Activated CD8-positive, alpha-beta T cell treated with anti-CD3 and anti-CD28 coated beads, Interleukin-2, amount 10 ng/mL, durations not matched to agents 7 days and 5 days (primary cell): ENCODE measurements at places on chromosomes 12 and 14. TPM values are rescaled to one million over a fixed set of nuclear protein-coding genes. Genes with fewer than 3 reads are reported as not detected.

DNA sequence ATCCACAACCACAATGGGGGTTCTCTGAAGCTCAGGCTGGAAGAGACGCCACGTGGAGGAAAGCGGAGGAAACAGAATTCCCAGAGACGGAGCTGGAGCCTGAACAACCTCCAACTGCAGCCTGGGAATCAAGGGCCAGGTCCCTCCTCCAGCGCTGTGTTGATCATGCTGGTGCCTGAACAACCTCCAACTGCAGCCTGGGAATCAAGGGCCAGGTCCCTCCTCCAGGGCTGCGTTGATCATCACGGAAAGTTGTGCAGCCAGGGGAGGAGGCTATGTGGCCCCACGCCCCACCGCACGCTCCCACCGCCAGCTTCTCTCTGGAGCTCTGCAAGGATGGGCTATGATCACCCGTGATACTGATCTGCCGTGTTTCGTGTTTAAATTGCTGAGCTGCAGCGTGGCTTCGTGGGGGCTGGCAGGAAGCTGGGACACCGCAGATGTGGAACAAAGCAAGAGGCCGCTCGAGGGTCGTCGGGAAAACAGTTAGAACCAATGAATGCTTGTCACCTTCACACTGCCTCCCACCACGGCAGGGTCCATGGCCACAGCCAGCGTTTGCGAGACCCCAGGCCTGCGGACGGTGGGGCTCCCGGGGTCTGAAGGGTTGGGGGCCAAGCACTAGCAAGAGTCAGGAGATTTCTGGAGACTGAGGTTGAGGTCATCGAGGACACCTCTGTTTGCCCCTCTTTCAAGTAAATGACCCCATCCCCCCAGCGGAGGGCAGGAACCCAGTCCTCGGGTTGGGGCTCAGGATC is 51.8 kb upstream of the FBRSL1 start:
- H3K27me3 ChIP-seq: no peaks in the 10 kb centered on the region
- H3K36me3 ChIP-seq: no peaks in the 10 kb centered on the region
- H3K4me3 ChIP-seq: no peak overlapping the region
- peaks cover 28% of the 10 kb centered on the region for H3K4me1 ChIP-seq
- DNase-seq: peak; percentile 54
- H3K27ac ChIP-seq: peak overlapping the region; percentile 61

DNA sequence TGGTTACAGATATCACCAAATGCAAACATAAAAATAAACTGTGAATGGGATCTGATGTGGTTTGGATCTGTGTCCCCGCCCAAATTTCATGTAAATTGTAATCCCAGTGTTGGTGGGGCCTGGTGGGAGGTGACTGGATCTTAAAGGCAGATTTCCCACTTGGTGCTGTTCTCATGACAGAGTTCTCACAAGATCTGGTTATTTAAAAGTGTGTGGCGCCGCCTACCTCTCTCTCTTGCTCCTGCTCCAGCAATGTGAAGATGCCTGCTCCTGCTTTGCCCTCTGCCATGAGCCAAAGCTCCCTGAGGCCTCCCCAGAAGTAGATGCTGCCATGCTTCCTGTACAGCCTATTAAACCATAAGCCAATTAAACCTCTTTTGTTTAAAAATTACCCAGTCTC is 47.8 kb downstream of the SLC25A21 start:
- no peaks in the 10 kb centered on the region for H3K27me3 ChIP-seq
- no peaks in the 10 kb centered on the region for H3K4me1 ChIP-seq
- no peak overlapping the region for H3K4me3 ChIP-seq
- H3K36me3 ChIP-seq: no peaks in the 10 kb centered on the region
- DNase-seq: no peak

GRCh38 chr14:91372671-91373495 is 44.7 kb downstream of the CCDC88C start:
- no peaks in the 10 kb centered on the region for H3K27me3 ChIP-seq
- H3K4me3 ChIP-seq: peak overlapping the region; percentile 78
- H3K27ac ChIP-seq: peak overlapping the region; percentile 91
- peaks cover 55% of the 10 kb centered on the region for H3K36me3 ChIP-seq
- DNase-seq: peak; percentile 76
- H3K4me1 ChIP-seq: peaks cover 100% of the 10 kb centered on the region

- H3K27ac ChIP-seq: no peak overlapping the region
- H3K36me3 ChIP-seq: no peaks in the 10 kb centered on the region
- DNase-seq: no peak
- H3K4me1 ChIP-seq: peaks cover 15% of the 10 kb centered on the region
Observed at GRCh38 chr12:76591476-76591875, 31.9 kb upstream of the OSBPL8 start.

- peaks cover 15% of the 10 kb centered on the region for H3K4me1 ChIP-seq
- no peak overlapping the region for H3K4me3 ChIP-seq
- no peak overlapping the region for H3K27ac ChIP-seq
- H3K27me3 ChIP-seq: peaks cover 9% of the 10 kb centered on the region
Observed at GRCh38 chr14:52802597-52802996, 11.2 kb upstream of the GNPNAT1 start.

DNA sequence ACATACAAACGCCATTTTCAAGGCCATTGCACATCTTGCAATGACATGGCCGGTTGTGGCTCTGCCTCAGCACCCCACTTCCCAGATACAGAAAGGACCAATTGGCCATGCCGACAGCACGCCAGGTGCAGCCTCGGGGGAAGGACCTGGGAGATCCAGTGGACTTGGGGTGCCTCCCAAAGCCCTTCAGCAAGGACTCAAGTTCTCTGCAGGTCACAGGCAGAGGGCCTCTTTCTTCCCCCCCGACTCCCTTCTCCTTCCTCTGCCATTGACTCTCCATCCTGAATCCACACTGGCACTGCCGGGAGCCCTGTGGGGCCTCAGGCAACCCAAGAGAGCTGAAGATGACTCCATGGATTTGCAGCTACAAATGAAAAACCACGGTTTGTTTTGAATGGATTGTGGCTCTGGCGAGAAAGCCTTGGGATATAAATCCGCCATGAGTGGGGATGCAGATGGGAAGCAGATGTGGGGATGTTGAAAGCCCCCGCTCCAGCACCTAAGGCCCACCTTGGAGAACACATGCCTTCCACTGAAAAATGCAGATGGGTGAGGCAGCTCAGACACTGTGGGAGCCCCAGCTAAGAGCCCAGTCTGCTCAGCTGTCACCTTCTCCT is 35.1 kb upstream of the LTBP2 start:
- DNase-seq: no peak
- no peak overlapping the region for H3K4me3 ChIP-seq
- H3K36me3 ChIP-seq: no peaks in the 10 kb centered on the region

DNA sequence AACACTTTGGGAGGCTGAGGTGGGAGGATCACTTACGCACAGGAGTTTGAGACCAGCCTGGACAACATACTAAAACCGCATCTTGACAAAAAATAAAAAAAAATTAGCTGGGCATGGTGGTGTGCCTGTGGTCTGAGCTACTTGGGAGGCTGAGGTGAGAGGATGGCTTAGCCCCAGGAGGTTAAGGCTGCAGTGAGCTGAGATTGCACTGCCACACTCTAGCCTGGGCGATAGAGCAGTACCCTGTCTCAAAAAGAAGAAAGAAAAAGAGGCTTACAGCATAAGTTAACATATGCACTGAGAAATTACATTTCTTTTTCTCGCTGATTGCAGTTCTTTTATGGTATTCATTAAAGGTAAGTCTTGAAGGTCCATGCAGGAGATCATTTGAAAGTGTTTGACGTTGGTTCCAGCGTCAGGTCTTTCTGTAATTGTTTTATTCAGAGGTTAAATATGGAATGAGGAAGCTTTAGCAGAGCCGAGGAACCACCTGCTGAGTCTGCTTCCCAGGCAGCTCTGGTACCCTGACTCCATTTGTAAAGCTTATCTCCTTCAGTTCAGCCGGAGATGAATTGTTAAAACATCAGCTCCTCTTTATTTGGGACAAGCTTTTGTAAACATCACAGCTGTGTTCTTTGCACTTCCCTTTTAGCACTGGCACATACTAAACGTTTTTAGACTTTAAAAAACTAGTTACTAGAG is 18.5 kb downstream of the SFSWAP start:
- peaks cover 5% of the 10 kb centered on the region for H3K4me1 ChIP-seq
- peaks cover 74% of the 10 kb centered on the region for H3K36me3 ChIP-seq
- H3K27me3 ChIP-seq: no peaks in the 10 kb centered on the region
- H3K27ac ChIP-seq: no peak overlapping the region
- no peak overlapping the region for H3K4me3 ChIP-seq

DNA sequence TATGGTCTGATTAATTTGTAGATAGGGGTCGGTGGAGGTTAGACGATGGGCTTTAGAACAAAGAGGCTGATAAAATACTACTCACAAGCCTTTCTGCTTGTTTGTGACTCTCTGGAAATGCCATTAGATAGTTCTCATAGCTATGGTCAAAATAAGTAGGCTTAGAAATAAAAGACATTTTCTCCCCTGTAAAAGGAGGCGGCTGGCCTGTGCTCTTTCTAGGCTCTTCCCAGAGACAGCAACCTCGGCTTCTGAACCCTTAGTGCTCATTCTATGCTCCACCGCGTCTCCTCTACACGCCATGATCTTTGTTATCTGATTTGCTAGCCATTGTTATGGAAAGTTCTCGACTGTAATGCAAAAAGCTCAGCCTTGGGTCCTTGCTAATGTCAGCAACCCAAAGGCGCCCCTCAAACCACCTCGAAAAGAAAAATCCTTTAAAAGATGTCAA is 64.5 kb downstream of the CRADD start:
- H3K36me3 ChIP-seq: no peaks in the 10 kb centered on the region
- H3K4me3 ChIP-seq: peak overlapping the region; percentile 81
- H3K4me1 ChIP-seq: peaks cover 34% of the 10 kb centered on the region
- peak overlapping the region; percentile 92 for H3K27ac ChIP-seq
- DNase-seq: no peak

DNA sequence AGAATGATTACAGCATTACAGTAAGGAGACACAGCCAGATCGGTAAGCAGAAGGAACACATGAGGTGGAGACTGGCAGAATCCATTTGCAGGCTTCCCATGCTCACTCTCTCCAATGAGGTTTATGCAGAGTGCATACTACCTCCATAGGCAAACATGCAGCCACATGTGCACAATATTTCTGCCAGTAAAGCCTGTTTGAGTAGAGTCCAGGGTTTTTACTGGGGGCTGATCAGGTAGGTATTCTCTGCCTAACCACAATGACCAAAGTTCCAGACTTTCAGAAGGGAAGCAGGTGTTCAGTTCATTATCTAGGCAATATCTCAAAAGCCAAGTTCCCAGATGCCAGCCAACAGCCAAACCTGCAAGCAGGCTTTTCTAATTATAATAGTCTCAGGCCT is 31.1 kb downstream of the INTS13 start:
- H3K36me3 ChIP-seq: peaks cover 74% of the 10 kb centered on the region
- DNase-seq: no peak
- H3K4me3 ChIP-seq: no peak overlapping the region
- no peaks in the 10 kb centered on the region for H3K27me3 ChIP-seq

- no peak overlapping the region for H3K27ac ChIP-seq
- H3K27me3 ChIP-seq: peaks cover 3% of the 10 kb centered on the region
- no peak overlapping the region for H3K4me3 ChIP-seq
- DNase-seq: no peak
- H3K36me3 ChIP-seq: no peaks in the 10 kb centered on the region
- H3K4me1 ChIP-seq: peaks cover 2% of the 10 kb centered on the region
Observed at GRCh38 chr14:51681411-51681810, 29.7 kb downstream of the FRMD6 start.

DNA sequence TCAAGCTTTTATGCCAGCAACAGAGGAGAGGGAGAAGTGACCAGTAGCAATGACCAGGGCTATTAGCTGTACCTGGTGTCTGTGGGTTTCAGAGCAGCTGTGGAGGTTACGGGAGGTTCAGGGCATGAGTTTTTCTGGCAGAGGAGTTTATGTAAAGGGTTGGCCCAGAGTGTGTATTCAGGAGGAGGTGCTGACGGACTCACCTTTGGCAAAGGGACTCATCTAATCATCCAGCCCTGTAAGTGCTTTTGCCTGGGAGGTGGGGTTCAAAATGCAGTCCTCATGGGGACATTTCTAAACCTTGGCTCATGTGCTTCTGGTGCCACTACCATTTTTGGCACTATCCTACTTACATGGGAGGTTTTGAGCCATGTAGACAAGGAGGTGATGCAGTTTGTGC is 95.3 kb downstream of the DAD1 start:
- peak overlapping the region; percentile 86 for H3K4me3 ChIP-seq
- DNase-seq: no peak
- peaks cover 94% of the 10 kb centered on the region for H3K36me3 ChIP-seq
- H3K27ac ChIP-seq: peak overlapping the region; percentile 93
- peaks cover 13% of the 10 kb centered on the region for H3K4me1 ChIP-seq

- no peaks in the 10 kb centered on the region for H3K36me3 ChIP-seq
- no peak overlapping the region for H3K4me3 ChIP-seq
- no peak for DNase-seq
- no peak overlapping the region for H3K27ac ChIP-seq
- peaks cover 2% of the 10 kb centered on the region for H3K4me1 ChIP-seq
Observed at GRCh38 chr14:69244946-69245345, 15.0 kb upstream of the GALNT16 start.

DNA sequence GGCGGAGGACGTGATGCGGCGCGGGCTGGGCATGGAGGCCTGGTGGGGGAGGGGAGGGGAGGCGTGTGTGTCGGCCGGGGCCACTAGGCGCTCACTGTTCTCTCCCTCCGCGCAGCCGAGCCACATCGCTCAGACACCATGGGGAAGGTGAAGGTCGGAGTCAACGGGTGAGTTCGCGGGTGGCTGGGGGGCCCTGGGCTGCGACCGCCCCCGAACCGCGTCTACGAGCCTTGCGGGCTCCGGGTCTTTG is 303 bp downstream of the GAPDH start:
- no peaks in the 10 kb centered on the region for H3K27me3 ChIP-seq
- peaks cover 90% of the 10 kb centered on the region for H3K36me3 ChIP-seq
- H3K4me1 ChIP-seq: peaks cover 64% of the 10 kb centered on the region
- no peak for DNase-seq
- peak overlapping the region; percentile 99 for H3K4me3 ChIP-seq

DNA sequence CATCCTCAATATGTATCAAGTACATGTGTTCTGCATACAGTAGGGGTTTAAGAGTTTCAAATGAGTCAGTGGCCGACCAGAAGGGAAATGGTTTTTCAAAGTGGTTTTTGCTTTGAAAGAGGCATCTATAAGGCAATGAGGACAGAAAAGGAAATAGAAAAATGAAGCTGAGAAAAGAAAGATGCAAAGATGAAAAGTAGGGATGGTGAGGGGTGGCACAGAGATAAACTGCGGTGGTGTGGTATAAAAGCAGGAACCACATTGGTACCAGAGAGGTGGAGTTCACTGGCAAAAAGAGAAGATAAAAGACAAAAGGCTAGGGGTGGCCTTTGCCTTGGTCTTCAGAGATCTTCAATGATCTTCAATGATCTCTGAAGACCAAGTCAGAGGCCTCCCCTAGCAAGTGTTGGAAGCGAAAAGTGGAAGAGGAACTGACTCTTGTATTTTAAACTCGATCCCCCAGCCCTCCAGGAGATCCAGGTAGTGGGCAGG is 144.0 kb upstream of the KRR1 start:
- peaks cover 41% of the 10 kb centered on the region for H3K4me1 ChIP-seq
- DNase-seq: peak; percentile 58
- peaks cover 4% of the 10 kb centered on the region for H3K36me3 ChIP-seq
- H3K27me3 ChIP-seq: peaks cover 17% of the 10 kb centered on the region
- no peak overlapping the region for H3K4me3 ChIP-seq

Gene VRTN
- not detected for total RNA-seq

Gene RNASE1
- total RNA-seq: not detected

Gene GLT1D1
- total RNA-seq: not detected

Gene DIO3
- total RNA-seq: not detected

Gene RNF31
- total RNA-seq: 123 TPM

Gene GRIN2B
- not detected for total RNA-seq

Gene PRICKLE1
- 0.05 TPM for total RNA-seq
